Natural killer cell treated with Interleukin-12 subunit alpha and Interleukin-12 subunit beta and Interleukin-15 and Interleukin-18, amount 100 ng/mL, for 72 hours (primary cell): ENCODE measurements at places on chromosomes 12 and 14. TPM values are rescaled to one million over a fixed set of nuclear protein-coding genes. Genes with fewer than 3 reads are reported as not detected.

- DNase-seq: no peak
Observed at GRCh38 chr14:54784060-54784459, 118.6 kb downstream of the GCH1 start.

DNA sequence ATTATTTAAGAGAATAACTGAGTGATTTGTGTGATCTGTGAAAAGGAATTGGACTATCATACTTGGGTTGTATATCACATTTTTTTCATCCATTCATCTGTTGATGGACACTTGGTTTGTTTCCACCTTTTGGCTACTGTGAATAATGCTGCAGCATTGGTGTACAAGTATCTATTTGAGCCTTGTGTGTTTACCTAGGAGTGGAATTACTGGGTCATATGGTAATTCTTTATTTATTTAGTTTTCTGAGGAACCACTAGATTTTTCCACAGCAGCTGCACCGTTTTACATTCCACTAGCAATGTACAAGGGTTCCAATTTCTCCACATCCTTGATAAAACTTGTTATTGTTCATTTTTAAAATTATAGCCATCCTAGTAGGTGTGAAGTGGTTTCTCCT is 56.1 kb downstream of the APAF1 start:
- DNase-seq: no peak

DNA sequence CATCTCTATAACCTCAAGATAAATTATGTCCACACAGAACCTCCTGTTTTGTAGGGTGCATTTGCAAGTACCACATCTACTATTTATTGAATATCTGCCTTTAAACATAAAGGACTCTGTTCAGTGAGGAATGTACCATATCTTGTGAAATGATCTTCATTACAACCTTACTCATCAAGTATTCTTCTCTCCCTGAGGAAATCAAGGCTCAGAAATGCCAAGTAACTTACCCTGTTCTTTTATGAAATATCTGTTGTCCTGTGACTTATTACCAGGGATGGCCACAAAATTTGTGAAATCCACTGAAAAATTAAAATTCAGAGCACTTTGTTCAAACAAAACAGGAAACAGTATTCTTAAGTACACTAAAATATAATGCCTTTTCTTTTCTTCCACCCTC is 366.7 kb downstream of the GALC start:
- DNase-seq: no peak

Gene ABCC9
- not detected for total RNA-seq
